Stimulated activated CD8-positive, alpha-beta memory T cell treated with anti-CD3 and anti-CD28 coated beads, Interleukin-12 subunit alpha, Interleukin-12 subunit beta, amount 100 ng/mL, for 4 hours (primary cell): ENCODE measurements at places on chromosomes 5 and 9.

DNA sequence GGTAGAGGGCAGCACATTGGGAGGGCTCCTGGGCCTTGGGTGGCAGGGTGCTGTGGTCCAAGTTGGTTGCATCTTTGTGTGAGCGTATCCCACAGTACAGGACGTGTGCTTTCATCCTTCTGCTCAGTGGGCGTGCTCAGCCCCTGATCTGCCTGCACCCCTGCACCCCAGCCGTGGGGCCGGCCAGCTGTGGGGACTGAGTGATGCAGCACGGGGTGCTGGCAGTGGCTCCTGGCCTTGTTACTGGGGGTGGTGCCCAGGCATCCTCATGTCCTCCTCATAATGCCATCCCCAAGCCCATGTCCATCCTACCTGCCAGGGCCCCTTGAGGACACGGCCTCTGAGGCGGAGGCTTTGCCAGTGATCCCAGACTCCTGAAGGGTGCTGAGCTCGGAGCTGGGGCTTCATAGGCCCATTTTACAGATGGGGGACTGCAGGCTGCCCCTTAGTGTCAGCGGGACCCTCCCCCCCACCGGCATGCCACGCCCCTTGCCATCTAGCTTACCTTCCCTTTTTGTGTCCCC is 100.7 kb downstream of the PHF2 start:
- DNase-seq, result no peak

DNA sequence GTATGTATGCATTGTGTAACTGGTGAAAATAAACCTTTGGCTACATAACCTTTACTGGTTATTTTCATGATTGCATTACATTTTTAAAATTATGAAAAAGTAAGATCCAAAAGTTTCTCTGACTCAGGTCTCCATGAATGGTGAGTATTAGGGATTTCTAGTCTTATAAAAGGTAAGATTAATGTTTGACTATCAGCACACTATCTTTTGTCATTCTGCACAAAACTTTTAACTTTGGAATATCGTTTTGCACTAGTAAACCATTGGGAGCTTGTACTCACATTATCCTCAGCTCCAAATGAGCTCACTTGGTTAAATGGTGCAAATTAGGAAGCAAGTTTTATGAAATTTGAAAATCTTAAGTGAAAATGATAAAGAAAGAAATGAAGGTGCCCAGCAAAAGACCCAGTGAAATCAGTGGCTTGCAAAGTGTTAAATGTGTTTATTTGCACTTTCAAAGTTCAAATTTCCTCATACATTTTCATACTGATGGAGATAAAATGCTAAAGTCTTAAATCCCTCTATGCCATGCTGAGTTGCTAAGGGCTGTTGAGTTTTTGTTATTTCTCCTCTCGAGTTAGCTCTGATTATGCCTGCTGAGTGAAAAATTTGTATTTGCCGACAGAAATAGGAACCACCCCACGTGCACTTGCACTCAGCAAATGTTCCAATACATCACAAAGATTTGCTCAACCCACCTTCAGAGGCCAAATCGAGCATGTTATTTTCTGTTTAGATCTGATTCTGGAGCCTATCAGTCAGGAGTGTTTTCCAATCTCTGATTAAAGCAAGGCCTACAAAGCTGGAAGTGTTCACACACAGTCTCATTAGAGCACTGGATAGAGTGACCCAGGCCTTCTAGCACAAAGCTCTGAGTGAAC is 885.7 kb downstream of the NR2F1-AS1 start:
- no peak for DNase-seq

DNA sequence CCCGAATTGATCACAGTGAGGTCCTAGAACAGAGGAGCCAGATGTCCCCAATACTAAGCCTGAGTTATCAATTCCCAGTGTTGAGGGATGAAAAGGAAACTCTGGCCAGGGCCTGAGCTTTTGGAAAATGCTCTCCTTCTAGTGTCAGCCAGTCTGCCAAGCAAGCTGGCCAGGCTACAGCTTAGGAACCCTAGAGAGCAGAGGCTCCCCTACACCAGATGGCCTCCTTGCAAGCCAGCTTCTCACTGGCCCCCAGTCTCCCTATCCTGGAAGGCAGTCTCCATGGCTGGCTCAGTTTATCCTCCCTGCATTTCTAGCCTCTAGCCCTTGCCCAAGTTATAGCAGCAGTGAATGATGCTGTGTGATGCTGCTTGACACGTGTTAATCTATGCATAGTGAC is 204.7 kb upstream of the WWC1 start:
- no peak for DNase-seq

GRCh38 chr5:97986069-97986468 is 787.4 kb upstream of the RGMB start:
- no peak for DNase-seq

DNA sequence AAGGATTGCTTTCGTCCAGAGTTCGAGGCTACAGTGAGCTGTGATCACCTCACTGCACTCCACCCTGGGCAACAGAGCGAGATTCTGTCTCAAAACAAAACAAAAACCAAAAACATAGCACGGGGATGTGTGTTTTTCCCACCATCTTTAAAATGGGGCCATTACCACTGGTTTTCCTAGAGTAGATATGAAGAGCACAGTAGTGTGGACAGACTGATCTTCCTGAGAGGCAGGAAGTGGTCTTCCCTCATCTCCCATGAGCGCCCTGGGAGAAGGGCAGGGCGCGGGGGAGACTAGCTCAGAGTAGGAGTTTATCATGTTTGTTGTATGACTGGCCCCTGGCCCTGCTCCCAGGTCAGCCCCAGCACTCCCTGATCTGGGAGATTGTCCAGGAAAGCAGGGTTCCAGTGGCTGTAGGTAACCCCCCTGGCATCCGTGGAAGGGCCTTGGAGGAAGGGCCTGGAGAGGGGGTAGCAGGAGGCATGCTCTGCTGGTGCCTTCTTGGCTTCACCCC is 2.3 kb downstream of the SUSD3 start:
- DNase-seq, result no peak

DNA sequence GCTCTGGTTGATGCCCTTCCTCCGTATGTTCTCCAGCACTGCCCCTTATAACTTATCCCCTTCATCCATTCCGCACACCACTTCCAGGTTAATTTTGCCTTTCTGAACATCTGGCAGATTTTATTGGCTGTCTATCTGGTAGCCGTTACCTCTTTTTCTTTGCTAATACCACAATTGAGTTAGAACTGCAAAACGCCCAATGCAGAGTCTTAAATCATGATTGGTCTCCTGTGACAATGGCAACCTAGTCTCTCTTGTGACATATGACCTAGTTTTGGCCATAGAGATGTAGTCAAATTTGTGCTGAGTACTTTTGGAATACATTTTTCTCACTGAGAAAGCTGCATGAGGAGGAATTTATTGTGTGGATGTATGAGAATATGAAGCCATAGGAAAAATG is 365.7 kb upstream of the PRR16 start:
- no peak for DNase-seq

DNA sequence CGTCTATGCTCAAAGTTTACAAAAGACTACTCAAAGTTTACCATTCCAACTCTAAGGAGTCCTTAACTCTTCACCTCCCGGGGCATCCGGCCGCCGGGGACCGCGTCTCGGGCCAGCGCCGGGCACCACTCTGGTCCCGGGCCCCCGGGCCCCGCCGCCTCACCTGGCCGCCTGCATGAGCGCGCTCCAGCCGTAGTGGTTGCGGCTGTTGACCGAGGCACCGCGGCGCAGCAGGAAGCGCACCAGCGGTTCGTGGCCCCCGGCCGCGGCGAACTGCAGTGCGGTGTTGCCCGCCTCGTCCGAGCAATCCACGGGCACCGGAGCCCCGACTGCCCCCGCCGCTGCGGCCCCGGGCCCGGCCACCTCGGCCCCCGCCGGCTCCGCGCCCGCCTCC is 388 bp downstream of the ANKS6 start:
- DNase-seq, result no peak

GRCh38 chr5:18968966-18969365 is 1019.0 kb downstream of the CDH18 start:
- DNase-seq, result no peak

- DNase-seq, result no peak
Observed at GRCh38 chr5:65100911-65101631, 332.3 kb downstream of the CWC27 start.

DNA sequence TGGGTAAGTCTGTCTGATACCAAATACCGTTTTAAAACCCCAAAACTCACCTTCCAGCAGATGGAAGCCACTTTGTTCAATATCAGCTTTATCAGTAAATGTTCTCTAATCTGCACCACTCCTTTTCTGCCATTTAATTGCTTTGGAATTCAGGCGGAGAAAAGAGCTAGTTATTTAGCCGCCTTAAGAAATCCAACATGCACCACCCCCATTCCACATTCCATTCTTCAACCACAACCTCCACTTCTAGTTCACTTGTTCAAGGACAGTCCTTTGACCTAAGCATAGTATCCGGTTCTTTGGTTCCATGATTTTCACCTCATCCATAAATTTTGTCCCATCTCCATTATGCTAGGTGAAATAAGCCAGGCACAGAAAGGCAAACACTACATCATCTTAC is 240.1 kb downstream of the DNAH5 start:
- no peak for DNase-seq

DNA sequence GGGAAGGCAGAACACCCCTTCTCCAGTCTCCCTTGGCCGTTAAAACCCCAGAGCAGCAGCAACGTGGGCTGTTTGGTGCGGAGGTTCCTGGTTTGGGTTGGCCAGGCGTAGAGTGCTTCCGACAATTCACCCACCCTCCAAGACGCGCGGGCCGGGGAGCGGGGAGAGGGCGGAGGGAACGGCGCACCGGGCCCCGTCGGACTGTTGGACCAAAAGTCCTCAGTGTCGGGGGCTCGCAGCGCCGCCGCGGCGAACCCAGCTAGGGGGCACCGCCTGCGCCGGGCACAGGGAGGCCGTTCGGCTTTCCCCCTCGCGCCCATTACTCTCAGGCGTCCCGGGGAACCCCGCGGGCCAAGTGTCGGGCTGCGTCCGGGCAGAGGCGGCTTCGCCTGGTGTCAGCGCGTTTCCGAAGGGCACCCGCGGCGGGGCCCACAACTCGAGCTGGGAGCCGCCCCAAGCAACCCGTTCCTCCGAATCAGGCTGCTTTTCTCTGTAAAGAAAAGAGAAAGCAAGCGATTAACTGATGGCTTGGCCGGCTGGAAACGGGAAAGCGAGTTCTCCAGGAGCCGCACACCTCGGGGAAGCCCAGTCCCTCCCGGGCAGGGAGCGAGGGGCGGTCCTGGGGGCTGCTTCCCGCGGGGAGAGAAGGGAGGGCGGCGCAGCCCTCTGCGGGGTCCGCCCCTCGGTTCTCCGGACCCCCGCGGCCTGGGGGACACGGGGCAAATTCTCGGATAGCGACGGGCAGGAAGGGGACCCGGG is 145.5 kb downstream of the ERCC6L2 start:
- peak; percentile 48 for DNase-seq

DNA sequence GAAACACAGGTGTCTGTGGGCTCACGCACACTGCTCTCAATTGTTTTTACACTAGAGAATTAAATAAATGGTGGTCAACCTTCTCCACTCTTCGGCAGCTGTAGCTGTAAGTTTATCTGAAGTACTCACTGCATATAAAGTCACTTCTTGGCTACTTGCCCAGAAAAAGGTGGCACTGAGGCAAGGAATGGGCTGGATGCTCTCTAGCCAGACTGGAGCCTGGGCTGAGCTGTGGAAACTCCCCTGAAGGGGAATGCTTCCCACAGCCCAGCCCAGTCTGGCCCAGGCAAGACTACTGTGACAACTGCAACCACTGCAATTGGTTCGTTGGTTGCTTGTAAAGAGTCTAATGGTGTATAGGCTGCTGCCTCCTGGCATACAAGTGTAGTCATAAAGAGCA is 4.5 kb downstream of the LEAP2 start:
- no peak for DNase-seq

DNA sequence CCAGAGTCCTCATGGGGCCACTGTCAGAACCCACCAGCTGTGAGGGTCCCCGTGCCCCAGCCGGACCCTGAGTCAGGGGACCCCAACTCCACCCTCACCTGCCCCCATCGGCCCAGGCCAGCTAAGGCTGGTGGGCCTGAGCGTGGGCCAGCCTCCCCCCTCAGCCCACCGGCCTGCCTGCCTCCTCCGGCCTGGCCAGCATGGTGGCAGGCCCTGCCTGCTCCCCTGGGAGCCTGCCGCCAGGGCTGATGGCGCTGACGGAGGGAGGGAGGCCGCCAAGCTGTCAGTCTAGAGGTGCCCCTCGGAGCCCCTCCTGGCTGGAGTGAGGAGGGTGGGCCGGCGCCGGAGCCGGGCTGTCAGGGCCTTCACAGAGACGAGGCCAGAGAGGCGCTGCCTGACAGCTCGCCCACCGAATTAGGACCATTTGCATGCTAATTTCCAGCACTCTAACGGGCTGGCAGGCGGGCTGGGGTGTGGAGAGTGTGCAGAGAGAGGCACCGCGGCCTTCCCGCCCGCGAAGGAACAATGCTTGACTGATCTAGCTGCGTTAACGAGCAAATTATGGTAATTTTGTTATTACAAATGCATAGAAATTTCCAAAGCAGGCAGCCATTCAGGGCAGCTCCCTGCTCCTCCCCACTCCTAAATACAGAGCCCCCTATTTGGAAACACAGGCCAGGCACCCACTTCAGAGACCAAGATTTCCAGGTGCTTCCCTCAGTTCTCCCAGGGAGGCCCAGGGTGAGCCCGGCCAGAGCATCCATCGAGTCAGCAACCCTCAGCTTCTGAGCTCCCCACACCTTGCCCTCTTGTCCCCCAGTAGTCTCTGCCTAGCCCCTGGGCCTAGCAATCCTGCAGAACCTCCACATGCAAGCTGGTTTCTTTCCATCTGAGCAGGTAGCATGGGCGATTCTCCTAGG is 169.3 kb downstream of the PAX5 start:
- no peak for DNase-seq
